Fibroblast of skin of abdomen (primary cell): ENCODE measurements at places on chromosomes 7 and 10.
A peak's percentile ranks its signal among the peaks of the same experiment; 100 is the strongest.

DNA sequence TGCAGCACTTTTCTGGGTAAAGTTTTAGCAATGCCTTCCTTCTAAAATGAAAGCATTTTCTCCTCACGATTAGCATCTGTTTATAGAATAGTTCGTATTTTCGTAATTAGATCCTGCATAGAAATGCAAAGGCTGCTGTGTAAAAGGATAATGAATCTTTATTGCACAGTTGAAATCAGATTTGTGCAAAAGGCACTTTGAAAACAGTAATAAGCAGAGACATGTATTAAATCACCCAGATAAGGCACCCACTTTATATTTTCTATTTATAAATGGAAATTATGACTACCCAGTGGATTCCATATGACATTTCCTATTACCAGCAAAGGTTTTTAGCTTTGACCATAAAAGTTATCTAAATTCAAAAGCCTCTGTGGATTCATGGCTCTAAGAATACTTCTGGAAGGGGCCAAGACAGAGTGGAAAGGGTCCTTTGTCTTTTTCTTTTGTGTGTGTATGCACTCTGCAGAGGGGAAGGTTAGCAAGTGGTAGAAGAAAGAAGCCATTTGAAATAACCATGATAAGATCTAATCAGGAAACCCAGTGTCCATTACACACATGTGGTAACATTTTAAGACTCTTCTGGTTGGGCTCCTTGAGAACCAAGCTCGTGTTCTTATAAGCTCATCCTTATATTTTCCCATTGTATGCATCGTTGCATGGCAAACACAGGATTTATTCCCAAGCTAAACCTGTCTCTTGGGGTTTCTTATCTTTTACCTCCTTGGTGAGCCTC is 612.1 kb downstream of the AUTS2 start:
- DNase-seq: no peak

DNA sequence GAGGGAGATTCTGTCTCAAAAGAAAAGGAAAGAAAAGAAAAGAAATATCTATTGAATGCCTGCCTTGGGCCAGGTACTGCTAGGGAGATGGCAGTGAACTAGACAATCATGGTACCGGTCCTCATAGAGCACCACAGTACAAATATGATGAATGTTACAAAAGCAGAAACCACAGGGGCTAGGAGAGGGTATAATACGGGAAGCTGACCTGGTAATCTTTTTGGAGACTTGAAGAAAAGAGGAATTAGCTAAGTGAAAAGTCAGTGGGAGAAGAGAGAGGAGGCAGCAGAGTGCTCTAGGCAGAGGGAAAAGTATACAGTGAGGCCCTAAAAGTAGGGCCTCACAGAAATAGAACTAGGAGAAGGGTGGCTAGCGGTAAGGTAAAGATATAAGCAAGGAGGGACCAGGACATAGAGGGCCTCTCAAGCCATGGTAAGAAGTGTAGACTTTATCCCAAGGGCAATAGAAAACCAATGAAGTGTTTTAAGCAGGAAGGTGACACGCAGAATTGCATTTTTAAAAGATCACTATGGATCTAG is 42.8 kb upstream of the WNT8B start:
- DNase-seq: no peak

DNA sequence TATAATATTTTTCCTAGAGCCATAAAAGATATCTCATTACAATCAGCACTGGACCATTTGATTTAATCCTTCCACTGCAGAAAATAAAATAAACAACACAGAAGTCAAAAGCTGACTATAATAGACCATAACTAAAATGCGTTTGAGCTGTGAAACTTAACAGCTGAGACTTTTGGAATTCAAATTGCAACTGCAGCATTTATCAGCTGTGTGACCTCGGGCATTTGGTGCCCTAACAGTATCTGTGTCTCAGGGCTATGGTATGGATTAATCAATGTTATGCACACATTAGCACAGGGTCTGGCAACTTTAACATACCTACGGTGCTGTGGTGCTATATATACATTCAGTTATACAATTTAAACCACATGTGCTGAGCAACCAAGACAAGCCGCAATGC is 160.1 kb downstream of the COL28A1 start:
- no peak for DNase-seq

DNA sequence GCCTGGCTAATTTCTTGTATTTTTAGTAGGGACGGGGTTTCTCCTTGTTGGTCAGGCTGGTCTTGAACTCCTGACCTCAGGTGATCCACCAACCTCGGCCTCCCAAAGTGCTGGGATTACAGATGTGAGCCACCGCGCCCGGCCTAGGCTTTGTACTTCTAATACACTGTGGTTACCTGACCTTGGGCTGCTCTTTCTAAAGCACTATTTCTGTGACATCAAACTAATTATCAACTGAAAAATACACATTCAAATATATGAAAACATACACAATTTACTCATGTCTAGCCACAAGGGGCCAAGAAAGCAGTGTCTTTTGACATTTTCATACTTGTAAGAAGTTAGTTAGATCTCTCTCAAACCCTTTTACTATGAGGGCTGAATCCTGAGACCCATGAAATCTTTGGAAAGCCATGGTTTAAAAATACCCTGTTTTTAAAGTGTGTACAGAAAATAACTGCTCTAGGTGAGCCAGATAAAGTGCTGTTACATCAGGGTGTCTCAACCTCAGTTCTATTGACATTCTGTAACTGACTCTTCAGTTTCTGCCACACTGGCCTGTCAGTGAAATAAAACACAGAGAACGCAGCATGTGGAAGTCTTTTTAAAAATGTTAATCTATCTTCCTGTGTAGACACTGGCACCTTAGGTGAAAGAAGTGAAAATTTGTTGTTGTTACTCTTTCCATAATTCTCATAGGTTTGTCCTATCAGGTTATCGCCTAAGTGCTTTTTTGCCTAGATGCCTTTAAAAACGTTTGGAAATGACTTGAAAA is 58.8 kb downstream of the CREM start:
- DNase-seq: no peak

GRCh38 chr10:59892697-59893096 is 13.7 kb downstream of the CCDC6 start:
- no peak for DNase-seq

- peak; percentile 88 for DNase-seq
Observed at GRCh38 chr7:82319674-82320118, 123.9 kb downstream of the CACNA2D1 start.

DNA sequence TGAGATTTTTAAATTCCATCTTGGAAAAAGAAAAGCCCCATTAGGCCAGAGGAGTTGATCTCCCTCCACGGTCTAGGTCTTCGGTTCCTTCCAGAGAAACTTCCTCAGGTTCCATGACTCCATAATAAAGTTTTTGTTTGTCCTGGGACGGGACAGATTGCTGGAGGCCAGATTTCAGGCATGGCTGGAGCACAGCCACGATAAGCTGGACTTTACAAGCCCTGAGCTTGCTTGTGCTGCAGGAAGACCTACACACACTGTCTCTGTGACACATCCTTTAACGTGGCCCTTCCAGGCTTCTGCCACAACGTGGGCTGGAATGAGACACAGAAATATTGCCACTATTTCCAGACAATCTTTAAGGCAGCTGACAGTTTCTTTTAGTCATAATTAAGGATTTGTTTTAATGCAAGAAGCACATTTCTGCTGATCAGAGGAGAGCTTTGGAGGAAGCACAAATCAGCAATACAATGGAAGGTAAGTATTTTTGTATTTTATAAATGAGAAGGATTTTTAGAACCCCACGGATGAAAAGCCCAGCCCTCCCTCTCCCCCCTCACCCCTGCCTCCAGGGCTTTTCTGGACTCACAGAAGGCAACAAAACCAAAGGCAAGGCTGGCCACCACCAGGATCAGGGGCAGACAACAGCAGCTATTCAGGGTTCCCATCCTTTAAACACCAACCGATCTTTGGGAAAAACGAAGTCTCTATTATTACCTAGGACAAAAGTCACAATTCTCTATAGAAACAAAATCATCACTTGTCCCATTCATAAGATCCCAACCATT is 6.5 kb downstream of the CTBP2 start:
- DNase-seq: no peak

DNA sequence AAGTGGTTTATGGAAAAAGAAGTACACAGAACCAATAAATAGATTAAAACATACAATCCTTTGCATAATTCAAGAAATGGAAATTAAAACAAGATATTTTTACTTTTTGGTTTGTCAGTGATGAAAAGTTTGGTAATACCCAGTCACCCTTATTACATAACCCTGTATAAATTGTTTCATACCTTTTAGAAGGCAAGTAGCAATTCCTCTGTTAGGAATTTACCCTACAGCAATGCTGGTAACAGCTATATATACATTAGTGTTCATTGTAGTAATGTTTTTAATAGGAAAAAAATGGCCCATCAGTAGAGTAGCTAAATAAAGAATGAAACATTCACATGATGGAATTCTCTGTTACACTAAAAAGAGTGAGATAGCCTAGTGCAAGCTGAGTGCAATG is 42.7 kb downstream of the PTPN12 start:
- DNase-seq: no peak
